ENCODE measurements at places on chromosomes 12 and 14.

- DNase-seq, result no peak
These were observed 31.4 kb downstream of the EVL start for GRCh38 chr14:100096656-100097055.

DNA sequence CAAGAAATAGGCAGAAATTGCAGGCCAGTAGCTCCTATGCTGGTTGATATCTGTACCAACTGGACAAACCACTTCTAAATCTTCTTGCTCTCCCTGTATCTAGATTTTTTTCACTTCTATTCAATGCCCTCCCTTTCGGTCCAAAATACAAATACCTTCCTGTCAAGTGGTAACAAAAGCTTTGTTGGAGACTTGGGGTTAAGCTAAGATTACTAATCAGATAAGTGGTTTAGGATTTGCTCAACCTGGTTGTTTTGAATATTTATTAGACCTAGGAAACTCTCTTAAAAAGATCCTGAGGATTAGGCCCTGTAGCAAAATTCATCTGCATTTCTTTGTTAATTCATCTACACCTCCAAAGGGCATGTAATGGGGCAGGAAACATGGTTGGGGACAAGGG is 410.1 kb downstream of the NAV3 start:
- DNase-seq, result no peak

- DNase-seq, result no peak
These were observed 183.9 kb downstream of the APAF1 start for GRCh38 chr12:98828802-98829600.

- DNase-seq, result no peak
These were observed 420.2 kb downstream of the TMTC2 start for GRCh38 chr12:83106873-83107272.

DNA sequence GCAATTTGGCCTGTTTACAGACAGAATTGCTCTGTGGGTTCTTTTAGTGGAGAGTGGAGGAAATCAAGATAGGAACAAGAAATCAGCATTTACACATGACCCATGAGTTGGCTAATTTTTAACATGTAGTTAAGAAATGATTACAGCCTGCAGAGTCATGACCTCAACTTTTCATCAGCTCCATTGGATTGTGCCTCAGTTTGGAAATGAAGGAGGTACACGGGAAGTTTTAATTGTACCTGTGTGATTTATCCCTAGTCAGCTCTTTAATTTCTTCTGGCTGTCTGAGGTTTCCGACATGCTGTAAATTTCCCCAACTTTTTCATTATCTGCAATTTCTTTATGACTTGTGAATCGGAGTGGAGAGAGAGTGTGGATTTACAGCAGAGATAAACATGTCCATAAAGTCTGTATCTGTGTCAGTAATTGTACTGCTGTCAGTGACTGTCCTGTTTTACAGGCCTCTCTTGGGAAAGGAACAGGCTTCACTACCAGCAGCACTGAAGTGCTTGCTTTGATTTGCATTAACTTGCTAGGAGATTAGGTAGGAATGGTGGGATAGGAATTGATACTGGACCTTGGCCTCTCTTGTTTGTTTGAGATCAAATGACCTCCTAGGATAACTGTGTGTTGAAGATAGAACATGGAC is 49.2 kb downstream of the LIN52 start:
- no peak for DNase-seq

GRCh38 chr12:78559886-78560285 is 304.7 kb upstream of the SYT1 start:
- DNase-seq, result no peak

DNA sequence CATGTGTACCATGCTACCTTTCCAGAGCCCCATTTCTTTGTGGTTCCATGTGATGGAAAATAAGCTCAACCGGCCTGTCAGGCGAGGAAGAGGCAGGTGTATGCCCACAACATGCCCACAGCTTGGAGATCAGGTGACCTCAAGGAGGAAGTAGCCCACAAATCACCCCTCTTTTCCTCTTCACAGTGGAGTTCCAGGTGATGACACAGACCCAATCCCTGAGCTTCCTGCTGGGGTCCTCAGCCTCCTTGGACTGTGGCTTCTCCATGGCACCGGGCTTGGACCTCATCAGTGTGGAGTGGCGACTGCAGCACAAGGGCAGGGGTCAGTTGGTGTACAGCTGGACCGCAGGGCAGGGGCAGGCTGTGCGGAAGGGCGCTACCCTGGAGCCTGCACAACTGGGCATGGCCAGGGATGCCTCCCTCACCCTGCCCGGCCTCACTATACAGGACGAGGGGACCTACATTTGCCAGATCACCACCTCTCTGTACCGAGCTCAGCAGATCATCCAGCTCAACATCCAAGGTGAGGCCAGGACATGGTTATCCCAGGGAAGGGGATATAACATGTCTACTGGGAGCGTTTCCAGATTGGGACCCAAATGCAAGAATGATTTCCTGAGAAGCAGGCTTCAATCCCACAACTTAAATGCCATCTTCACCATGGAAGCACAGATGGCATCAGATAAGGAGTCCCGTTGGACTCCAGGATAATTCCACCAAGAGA is 5.5 kb downstream of the TAPBPL start:
- DNase-seq, result no peak

GRCh38 chr14:90890322-90891020 is 74.2 kb upstream of the TTC7B start:
- no peak for DNase-seq

- no peak for DNase-seq
These were observed 8.7 kb upstream of the INHBE start for GRCh38 chr12:57446292-57446960.

- DNase-seq, result no peak
These were observed 114.0 kb downstream of the RPAP3 start for GRCh38 chr12:47591795-47592194.

- DNase-seq, result no peak
These were observed 10.8 kb downstream of the MTERF2 start for GRCh38 chr12:106975993-106976658.

All from NCI-H2107 (cell line).